ENCODE measurements at places on chromosomes 12 and 14.

DNA sequence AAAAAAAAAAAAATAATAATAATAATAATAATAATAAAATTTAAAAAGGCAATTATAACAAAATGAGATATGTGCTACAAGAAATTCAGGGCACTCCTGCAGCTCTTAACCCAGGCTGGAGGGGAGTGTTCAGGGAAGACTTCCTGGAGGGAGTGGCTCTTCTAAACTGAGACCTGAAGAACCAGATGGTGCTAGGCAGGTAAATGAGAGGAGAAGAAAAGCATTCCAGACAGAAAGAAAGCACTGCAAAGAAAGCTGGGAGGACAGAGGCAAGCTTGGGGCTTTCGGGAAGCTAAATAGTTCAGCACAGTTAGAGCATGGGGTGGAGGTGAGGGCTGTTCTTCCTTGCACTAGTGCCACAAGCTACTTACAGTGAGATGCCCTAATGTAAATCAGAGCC, 9.9 kb upstream of the SRSF9 start:
- no peak for DNase-seq

DNA sequence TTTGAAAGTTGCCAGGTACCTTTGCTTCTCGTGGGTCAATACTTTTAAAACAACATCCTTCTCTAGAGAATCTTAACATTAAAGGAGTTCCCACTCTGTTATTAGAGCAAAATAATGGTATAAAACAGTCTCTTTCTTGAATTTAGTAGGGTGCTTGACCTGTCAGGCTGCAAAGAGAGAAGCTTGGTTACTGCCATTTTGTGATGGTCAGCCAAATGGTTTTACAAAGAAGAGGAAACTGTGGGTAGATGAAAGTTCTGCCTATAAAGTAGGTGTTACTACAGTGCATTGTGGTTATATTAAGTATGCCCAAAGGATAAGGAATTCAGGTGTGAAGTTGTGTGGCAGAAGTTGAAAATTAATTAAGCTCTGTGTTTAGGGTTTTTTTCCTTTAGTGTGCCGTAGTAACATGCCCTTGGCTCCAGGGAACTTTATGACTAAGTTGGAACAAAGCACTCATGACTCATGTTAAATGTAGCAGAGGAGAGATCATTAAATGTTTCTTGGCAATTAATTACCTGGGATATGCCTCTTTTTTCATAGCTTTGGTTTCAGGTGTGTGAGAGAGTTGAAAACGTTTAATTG, 354.0 kb upstream of the KITLG start:
- DNase-seq = no peak

GRCh38 chr14:74963705-74964271, 8.4 kb upstream of the PGF start:
- DNase-seq = no peak

- no peak for DNase-seq
Measured at GRCh38 chr12:4443616-4444015, 2.0 kb downstream of the FGF6 start.

- no peak for DNase-seq
Measured at GRCh38 chr14:104342435-104343293, 204.3 kb downstream of the KIF26A start.

DNA sequence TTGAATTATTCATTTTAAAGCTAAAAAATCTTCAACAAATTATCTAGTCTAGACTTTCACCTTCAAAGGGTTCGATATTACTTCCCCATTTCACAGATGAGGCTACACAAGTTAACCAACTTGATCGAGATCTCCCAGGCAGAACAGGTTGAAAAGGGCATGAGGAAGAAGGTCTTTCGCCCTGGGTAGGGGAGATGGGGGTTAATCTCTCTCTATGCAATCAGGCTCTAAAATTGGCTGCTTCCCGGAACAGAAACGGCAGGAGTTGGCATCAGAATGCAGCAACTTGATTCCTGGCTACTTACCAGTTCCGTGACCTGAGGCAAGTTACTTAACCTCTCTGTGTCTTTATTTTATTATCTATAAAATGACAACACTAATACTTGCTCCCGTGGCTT, 2.4 kb upstream of the CISTR start:
- DNase-seq = no peak

GRCh38 chr12:114400925-114401324, 5.0 kb downstream of the TBX5 start:
- DNase-seq = no peak

DNA sequence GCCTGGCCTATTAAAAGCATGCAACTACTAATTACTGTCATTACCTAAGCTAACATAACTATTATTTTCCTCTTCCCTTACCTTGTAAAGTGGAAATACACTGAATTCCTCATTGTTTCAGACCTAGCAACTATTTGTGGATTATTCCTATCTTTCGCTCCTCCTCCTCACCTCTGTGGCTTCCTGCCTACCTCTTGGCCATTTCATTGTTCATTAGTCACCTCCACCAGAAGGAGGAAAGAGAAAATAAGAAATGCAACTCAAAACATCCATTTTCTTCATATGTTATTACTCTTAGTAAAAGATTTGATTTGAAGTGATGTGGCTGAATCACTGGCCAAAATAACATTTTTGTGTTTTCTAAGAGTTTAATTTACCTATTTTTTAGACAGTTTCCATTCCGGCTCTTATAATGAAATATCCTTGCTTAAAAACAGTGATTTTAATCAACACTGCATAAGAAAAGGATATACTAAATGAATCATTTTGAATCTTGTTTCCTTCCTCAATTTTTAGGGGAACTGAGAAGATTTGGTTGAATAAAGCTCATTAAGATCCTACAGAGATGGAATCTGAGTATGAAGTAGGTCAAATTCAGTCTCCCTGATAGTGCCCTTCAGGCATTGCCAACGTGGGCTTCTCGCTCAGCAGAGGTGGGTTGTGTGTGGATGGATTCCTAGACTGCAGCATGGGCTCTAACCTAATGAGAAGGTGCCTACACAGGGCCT, 27.6 kb upstream of the ARHGAP5 start:
- DNase-seq = no peak

DNA sequence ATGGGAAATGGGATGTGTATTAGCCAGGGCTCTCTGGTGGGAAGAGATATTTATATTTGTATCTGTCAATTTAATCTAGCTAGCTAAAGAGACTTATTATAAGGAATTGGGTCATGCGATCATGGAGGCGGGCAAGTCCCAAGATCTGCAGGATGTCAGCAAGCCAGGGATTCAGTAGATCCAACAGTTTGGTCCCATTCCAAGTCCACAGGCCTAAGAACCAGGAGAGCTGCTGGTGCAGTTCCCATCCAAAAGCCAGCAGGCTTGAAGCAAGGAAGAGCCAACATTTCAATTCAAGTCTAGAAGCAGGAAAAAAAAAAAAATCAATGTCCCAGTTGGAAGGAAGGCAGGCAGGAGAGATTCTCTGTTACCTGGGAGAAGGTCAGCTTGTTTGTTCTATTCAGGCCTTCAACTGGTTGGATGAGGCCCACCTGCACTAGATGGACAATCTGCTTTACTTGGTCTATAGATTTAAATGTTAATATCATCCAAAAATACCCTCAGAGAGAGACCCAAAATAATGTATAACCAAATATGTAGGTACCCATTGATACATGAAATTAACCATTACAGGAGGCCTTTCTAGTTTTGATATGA, 60.7 kb upstream of the BCAT1 start:
- no peak for DNase-seq

GRCh38 chr12:62605981-62606380, 139.4 kb downstream of the MON2 start:
- DNase-seq = no peak

All from central memory CD8-positive, alpha-beta T cell (primary cell).